Stimulated activated CD4-positive, alpha-beta T cell treated with anti-CD3 and anti-CD28 coated beads, Interleukin-4, amount 100 ng/mL, for 4 hours (primary cell): ENCODE measurements at places on chromosomes 6 and 20.

DNA sequence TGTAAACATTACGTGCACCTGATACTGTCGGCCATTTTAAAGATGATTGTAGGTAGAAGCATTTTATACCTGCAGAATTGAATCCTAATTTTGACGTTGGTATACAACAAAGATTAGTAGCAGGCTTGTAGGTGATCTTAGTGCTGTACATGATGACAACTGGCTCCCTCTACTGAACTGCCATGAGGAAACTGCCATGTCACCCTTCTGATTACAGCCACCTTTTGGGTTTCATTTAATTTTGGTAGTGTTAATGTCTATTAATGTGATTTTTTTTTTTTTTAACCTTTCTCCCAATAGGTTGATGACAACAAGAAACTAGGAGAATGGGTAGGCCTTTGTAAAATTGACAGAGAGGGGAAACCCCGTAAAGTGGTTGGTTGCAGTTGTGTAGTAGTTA, 2.3 kb downstream of the RPS12 start:
- DNase-seq: no peak

DNA sequence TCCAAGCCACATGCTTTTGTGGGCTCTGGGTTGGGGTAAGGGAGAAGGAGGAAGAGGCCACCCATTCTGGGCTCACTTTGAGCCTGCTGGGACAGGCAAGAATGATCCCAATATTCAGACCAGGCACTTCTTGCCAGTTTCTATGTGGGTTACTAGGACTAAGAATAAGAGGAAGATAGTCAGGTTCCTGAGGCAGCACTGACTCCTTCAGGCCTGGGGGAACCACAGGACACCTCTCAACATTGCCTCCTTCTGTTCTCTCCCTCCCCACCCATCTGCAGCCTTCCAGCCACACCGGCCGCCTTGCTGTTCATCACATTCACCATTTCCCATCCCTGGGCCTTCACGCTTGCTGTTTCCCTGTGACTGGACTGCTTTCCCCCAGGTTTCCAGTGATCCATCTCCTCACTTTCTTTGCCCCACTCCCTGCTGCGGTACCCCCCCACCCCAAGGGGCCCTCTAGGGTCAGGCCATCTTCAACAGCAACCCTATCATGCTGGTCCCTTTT, 69.2 kb upstream of the SIRPA start:
- DNase-seq: no peak

GRCh38 chr6:160253714-160254113, 4.9 kb downstream of the SLC22A2 start:
- no peak for DNase-seq

GRCh38 chr6:129188795-129189194, 305.9 kb downstream of the LAMA2 start:
- DNase-seq: no peak

GRCh38 chr6:85581572-85581971, 12.1 kb downstream of the SNX14 start:
- DNase-seq: no peak

GRCh38 chr6:73817253-73817652, 121.2 kb downstream of the CD109 start:
- DNase-seq: no peak

- DNase-seq: no peak
Observed at GRCh38 chr6:107853230-107853629, 29.1 kb upstream of the SCML4 start.

DNA sequence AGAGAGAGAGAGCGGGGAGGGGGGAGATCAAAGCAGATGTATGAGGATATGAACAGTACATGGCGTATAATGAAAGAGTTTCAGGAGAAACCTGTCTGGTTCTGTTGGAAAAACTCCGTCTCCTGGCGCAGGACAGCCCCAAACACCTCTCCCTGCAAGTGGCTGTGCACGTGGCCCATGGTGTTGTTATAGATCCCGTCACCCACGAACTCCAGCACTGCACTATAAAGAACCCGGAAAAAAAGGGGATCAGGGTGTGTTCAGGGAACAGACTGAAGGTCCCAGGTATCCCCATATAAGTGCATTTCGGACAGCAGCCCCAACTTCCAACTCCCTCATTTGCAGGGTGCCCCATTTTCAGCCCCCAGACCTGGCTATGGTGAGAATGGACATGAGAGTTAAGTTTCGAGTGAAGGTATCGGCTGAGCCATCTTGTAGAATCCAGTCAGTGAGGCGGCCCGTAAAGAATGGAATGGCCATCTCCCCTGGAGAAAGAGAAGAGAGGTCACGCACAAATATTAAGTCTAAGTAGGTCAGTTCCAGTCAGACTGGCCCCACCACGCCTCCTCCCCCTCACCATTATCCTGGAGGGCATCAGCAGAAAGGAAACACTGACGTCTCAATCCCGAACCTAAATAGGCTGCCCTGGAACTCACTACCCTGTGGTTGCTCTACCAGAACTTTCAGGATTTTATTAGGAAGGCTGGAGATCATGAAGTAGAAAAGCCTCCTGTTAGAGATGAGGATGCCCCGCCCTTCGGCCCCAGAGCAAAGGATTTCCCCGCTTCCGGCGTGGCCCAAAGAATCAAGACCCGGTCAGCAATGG, 1.3 kb downstream of the TAP1 start:
- DNase-seq: peak; percentile 48

- no peak for DNase-seq
Observed at GRCh38 chr6:166079841-166080240, 87.8 kb downstream of the TBXT start.

- no peak for DNase-seq
Observed at GRCh38 chr6:70575899-70576495, 9.3 kb downstream of the SDHAF4 start.
